Activated CD4-positive, alpha-beta T cell treated with anti-CD3 and anti-CD28 coated beads, Interleukin-2, Interleukin-4, amounts not matched to agents 100 ng/mL and 50 ng/mL, durations not matched to agents 16 hours and 8 hours (primary cell): ENCODE measurements at places on chromosomes 1 and 21.

GRCh38 chr1:19872190-19872589, 10.0 kb upstream of the OTUD3 start:
- no peak for DNase-seq

GRCh38 chr21:28473530-28474220, 519.0 kb downstream of the LTN1 start:
- DNase-seq = peak; percentile 23

DNA sequence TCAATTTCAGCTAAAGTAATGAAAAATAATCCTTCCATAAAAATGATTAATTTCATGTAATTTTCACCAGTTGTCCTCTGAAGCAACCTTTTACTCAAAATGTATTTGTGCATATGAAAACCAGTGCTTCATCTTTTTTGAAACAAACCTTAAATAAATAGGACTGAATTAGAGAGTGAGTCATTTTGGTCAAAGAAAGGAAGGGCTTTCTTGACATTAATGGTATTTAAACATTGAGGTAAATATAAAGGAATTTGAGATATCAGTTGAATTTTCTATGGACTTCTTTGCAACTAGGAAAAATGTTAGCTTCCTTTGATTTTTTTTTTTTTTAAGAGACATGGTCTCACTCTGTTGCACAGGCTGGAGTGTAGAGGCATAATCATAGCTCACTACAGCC, 38.7 kb downstream of the SNX7 start:
- DNase-seq = no peak

GRCh38 chr1:54743416-54744226, 20.7 kb downstream of the PARS2 start:
- DNase-seq = no peak

GRCh38 chr1:25055324-25055780, 125.3 kb upstream of the RUNX3 start:
- no peak for DNase-seq

- no peak for DNase-seq
Measured at GRCh38 chr1:24517898-24518297, 15.3 kb downstream of the RCAN3 start.

DNA sequence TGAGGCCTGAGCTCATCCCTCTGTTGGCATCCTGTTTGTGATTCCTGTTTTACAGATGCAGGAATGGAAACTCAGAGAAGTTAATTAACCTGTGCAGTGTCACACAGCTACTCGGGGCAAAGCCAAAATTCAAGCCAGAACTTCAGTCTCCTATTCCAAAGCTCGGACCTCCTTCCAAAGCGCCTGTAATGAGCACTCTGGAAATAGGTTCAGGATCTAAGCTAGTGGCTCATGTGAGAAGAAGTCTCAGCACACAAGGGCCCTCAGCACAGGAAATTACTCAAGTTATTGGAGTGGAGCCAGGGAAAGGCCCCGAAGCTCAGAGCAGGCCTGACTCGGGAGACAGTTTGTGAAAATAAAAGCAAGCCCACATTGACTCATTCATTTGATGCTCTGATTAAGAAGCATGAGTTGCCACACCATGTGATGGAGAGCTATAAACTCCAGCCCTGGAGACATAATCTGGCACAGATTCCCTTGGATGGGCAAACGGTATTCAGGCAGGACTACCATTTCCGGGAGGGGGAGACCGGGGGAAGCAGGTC, 50.6 kb upstream of the LYST start:
- peak; percentile 56 for DNase-seq

DNA sequence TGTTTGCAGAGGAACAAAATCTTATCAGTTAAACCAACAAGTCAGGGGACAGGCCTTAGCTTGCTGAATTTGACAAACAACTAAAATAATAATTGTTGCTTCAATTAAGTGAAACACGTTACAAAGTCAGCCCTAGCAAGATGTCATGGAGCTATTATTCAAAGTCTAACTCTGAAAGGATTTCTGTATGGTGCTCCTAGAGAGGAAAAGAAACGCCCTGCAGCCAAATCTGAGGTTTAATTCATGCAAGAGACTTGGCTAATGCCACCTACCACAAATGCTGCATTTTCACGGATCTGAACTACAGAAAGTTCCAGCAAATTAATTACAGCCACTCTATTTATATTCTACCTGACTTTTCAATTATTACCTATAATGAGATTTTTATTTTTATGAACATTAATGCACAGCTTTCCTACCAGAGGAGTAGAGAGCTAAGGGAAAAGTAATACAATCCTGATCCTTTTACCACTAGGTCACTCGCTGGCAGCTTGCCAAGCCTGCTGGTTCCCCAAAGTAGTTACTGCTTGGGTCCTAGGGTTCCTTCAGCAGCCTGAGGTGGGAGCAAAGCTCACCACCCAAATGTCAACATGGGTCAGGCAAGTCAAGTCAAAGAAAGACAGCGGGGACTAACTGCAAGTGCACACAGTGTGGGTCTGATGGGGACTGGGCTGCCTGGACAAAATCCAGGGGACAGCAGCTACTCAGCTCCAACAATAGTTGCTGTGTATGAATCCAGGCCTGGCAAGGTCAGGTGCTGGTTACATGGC, 8.5 kb downstream of the COLGALT2 start:
- DNase-seq = no peak

DNA sequence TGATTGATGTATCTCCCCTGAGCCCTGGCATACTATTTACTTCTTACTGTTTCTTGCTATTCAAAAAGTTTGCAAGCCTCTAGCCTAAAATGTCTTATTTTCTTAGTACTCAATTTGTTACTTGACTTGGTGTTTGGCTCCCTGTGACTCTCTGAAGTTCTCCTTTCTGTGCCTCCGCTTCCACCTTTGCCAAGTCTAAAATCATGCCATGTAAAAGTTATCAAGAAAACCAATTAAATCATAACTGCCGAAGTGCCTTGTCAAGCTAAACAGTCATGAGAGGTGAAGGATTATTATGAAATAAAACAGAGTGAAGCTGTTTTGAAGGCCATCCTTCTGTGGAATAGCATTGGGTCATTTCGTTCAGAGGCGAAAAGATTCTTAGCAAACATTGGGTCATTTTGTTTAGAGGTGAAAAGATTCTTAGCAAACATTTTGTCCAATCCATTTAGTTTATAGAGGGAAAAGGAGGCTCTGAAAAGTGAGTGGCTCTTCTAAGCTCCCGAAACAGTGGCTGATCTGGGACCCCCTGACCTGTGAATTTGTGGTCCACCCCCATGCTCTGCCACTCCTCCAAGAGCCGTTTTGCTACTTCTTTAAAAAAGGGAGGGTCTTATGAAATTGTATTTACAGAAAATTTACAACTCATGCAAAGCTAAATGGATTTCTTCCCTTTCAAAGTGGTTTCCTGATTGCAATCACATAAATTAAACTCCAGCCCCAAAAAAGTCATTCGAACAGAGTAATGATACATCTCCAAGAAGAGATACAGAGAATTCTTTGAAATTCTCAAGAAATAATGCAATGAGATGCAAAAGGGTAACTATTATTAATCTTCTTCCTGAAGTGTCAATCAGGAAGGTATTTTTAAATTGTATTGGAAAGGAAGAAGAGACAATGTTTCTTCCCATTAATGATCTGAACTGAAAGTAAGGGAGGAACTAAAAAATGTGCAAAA, 141.4 kb downstream of the RUNX1 start:
- no peak for DNase-seq

GRCh38 chr21:38917043-38917774, 111.5 kb downstream of the ETS2 start:
- DNase-seq = no peak

DNA sequence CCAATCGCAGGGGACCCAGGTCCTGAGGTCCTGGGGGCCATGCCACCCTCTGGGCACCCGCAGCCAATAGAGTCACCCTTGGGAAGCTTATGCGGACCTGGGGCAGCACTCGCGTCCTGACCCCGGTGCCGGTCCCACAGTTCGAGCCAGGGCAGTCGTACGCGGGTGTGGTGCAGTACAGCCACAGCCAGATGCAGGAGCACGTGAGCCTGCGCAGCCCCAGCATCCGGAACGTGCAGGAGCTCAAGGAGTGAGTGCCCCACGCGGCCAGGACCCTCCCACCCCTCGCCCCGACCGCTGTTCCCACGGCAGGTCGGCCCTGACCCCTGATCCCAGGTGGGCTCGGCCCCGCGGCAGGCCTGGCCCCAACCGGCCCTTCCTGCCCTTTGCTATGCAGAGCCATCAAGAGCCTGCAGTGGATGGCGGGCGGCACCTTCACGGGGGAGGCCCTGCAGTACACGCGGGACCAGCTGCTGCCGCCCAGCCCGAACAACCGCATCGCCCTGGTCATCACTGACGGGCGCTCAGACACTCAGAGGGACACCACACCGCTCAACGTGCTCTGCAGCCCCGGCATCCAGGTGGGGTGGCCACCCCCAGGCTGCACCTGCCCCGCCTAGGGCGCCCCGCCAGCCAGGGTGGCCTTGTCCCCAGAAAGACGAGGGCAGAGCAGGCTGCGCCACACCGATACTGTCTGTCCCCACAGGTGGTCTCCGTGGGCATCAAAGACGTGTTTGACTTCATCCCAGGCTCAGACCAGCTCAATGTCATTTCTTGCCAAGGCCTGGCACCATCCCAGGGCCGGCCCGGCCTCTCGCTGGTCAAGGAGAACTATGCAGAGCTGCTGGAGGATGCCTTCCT, 20.5 kb downstream of the COL6A1 start:
- no peak for DNase-seq

DNA sequence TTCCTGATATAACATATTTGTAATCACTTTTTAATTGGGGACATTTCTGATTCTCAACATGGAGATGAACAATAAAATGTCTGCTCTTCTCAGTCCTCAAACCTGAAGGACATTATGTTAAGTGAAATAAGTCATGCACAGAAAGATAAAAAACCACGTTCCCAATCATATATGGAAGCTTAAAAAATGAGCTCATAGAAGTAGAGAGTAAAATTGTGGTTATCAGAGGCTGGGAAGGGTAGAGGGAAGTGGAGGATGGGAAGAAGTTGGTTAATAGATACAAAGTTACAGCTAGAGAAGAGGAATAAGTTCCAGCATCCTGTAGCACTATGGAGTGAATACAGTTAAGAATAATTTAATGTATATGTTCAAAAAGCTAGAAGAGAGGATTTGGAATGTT, 1.5 kb upstream of the CD48 start:
- no peak for DNase-seq

- DNase-seq = peak; percentile 89
Measured at GRCh38 chr1:224434691-224435317, at the start of gene WDR26. Gene WDR26, minus strand, starts transcription at chr1:224434797.

GRCh38 chr1:31811605-31812004, 4.2 kb downstream of the SPOCD1 start:
- no peak for DNase-seq

GRCh38 chr1:185846672-185847444, 112.7 kb downstream of the HMCN1 start:
- DNase-seq = no peak

DNA sequence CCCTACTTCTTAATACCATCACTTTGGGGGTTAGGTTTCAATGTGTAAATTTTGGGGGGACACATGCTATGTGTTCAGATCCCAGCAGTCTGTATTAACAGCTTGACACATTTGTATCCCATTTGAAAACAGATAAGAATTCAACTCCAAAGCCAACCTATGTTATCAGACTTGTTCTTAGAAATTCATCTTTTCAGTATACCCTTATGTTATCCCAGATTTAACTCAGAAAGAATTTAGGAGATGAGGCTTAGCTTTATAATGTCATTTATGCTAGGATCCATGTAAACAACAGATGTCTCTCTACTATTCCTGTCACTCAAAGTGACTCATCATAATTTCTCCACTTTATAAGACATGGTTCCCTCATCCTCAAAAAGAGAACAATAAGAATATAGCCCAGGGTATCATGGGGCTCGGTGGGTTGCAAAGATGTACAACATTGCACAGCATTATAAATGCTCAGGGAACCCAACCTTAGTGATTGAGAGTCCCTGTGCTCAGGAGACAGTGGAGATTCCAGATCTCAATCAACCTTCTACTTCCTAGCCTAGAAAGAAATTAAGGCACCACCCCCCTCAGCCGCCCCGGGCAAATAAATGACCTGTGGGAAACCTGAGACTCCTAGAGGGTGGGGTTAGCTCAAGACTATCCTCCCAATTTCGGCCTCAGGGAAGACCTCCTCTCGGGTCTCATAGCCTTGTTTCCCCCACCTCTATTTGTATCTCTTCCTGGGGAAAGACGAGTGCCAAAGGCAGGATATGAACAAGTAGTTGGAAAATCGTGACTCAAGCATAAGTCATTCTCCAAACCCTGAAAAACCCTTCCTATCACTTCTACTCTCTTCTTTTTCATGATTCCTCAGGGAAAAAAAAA, 265.1 kb upstream of the CAMK1G start:
- no peak for DNase-seq

GRCh38 chr21:43812139-43812821, 22.9 kb downstream of the RRP1 start:
- DNase-seq = no peak

- no peak for DNase-seq
Measured at GRCh38 chr1:48931506-48932192, 155.0 kb upstream of the BEND5 start.

- DNase-seq = no peak
Measured at GRCh38 chr1:172948457-172948856, 102.3 kb downstream of the TNFSF18 start.
